Activated CD4-positive, alpha-beta T cell treated with anti-CD3 and anti-CD28 coated beads, Interleukin-2, amount 10 ng/mL, durations not matched to agents 24 days and 14 days (primary cell): ENCODE measurements at places on chromosomes 7 and 10.

- H3K27ac ChIP-seq, result no peak overlapping the region
- H3K4me3 ChIP-seq, result no peak overlapping the region
- no peaks in the 10 kb centered on the region for H3K4me1 ChIP-seq
- DNase-seq, result no peak
- no peaks in the 10 kb centered on the region for H3K36me3 ChIP-seq
Measured at GRCh38 chr7:146636581-146636980, 520.0 kb downstream of the CNTNAP2 start.

DNA sequence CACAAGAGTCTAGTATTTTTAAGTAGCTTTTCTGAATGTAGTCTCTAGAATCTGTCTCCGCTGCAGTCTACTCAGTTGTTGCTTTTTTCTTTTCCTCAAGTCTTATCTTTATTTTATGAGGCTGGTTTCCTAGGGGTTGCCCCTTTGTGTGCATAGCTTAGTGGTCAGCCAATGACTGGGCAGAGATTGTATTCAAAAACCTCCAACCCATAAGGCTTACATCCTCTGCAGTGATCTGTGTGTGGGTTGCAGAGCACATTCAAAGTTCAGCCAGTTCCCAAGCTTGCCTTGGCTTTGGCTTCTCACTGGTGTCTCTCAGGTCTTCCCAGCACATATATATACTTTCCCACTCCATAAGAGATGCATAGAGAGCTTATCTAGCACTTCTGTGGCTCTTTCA, 160.0 kb upstream of the TCF7L2 start:
- H3K27me3 ChIP-seq, result no peaks in the 10 kb centered on the region
- H3K36me3 ChIP-seq, result no peaks in the 10 kb centered on the region
- no peak for DNase-seq
- H3K4me1 ChIP-seq, result no peaks in the 10 kb centered on the region
- no peak overlapping the region for H3K4me3 ChIP-seq

DNA sequence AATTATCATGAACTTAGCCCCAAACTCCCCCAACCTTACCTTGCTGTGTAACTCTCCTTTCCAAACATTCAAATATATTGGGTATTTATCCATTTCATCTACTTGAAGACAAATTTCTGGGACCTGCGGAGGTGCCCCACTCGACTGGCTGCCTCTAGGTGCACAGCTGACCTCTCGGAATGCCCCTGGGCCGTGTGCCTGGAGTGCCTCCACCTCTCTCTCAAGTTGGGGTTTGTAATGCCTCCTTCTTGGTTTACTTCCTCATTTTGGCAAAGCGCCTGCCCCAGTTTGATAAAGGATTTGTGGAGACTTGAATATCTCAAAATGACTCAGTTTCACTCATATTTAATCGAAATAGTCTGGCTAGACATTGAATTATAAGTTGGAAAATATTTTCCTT, 16.6 kb downstream of the ZNF777 start:
- H3K4me1 ChIP-seq, result peaks cover 14% of the 10 kb centered on the region
- peaks cover 32% of the 10 kb centered on the region for H3K36me3 ChIP-seq
- no peak for DNase-seq
- no peak overlapping the region for H3K4me3 ChIP-seq
- no peak overlapping the region for H3K27ac ChIP-seq

DNA sequence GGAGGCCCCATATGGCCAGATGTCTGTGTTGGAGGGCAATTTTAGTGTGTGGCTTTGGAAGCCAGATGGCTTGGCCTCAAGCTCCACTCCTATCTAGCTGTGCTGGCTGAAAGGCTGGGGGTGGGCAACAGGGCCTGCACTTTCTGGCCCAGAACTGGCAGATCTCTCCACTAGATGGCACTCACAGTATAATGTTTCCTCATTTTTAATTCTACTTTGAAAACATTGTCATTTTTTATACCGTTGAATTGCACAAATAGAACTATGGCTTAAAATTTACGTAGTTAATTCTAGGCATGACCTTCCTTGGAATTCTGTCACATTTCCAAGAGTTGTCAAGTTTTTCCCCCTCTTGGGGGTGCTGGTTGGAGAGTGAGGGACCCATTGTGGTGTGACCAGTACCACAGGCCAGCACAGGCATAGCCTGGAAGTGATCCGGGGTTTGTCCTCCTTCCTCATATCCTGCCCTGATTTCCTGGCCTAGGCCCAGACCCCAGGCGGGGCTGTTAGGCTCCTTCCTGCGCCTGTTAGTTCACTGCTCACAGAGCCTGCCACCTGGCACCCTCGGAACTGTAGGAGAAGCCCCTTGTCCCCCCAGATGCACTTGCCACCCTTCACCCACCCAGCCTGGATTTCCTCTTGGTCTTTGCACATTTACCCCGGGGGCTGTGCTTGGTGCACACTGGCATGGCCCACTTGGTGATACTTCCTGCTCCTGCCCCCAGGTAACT, 52.8 kb downstream of the ARHGAP22 start:
- no peaks in the 10 kb centered on the region for H3K4me1 ChIP-seq
- no peak overlapping the region for H3K4me3 ChIP-seq
- no peak overlapping the region for H3K27ac ChIP-seq
- no peaks in the 10 kb centered on the region for H3K27me3 ChIP-seq

GRCh38 chr10:98852686-98853085, 383.0 kb downstream of the HPSE2 start:
- DNase-seq, result no peak
- no peaks in the 10 kb centered on the region for H3K4me1 ChIP-seq
- no peak overlapping the region for H3K27ac ChIP-seq

- no peaks in the 10 kb centered on the region for H3K4me1 ChIP-seq
- no peak for DNase-seq
- H3K36me3 ChIP-seq, result no peaks in the 10 kb centered on the region
- no peak overlapping the region for H3K4me3 ChIP-seq
- peaks cover 13% of the 10 kb centered on the region for H3K27me3 ChIP-seq
Measured at GRCh38 chr10:95475003-95475383, 86.2 kb downstream of the SORBS1 start.

DNA sequence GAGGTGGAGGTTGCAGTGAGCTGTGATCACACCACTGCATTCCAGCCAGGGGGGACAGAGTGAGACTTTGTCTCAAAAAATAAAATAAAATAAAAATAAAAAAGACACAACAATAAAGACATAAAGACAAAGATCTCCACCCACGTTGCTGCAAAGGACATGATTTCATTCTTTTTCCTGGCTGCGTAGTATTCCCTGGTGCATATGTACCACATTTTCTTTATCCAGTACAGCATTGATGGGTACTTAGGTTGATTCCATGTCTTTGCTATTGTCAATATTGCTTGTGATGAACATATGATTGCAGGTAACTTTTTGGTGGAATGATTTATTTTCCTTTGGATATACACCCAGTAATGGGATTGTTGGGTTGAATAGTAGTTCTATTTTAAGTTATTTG, 42.0 kb upstream of the CCDC3 start:
- no peak for DNase-seq
- H3K27me3 ChIP-seq, result no peaks in the 10 kb centered on the region
- H3K4me1 ChIP-seq, result no peaks in the 10 kb centered on the region
- no peak overlapping the region for H3K4me3 ChIP-seq
- H3K36me3 ChIP-seq, result no peaks in the 10 kb centered on the region

DNA sequence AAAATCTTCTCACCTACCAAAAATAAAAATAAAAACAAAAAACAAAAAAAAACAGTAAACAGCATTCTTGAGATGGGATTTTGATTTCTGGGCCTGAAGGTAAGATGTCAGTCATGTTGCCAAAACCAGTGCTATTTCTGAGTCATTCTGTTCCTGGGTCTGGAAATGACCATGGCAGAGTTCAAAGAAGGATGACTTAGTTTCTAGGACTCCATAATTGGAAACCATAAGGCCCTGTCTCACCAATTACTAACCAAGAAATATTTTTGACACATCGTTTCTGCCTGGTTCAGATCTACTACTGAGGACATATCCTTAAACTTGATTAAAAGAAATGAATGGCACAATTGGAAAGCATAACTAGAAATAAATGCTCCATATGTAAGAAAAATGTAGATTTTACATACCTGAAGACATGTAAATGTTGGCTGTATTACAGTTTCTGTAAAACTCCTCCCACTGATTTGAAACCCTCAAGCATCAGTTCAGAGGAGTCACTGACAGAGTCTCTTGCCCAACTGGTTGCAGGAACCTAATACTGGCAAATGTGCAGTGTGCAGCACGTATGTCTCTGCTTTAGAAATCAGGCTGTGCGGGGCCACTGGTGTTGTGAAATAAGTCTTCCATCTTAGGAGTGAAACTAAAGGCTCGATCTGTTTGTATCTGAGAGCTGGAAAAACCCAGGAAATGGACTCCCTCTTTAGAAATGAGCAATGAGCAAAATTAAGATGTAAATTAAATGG, 84.8 kb upstream of the EGR2 start:
- no peak for DNase-seq
- peaks cover 9% of the 10 kb centered on the region for H3K27me3 ChIP-seq
- peaks cover 4% of the 10 kb centered on the region for H3K4me1 ChIP-seq
- peaks cover 1% of the 10 kb centered on the region for H3K36me3 ChIP-seq
- no peak overlapping the region for H3K27ac ChIP-seq

- no peak for DNase-seq
- peaks cover 14% of the 10 kb centered on the region for H3K27me3 ChIP-seq
- no peaks in the 10 kb centered on the region for H3K36me3 ChIP-seq
- no peak overlapping the region for H3K4me3 ChIP-seq
- H3K27ac ChIP-seq, result no peak overlapping the region
Measured at GRCh38 chr10:132044803-132045202, 20.9 kb upstream of the JAKMIP3 start.

DNA sequence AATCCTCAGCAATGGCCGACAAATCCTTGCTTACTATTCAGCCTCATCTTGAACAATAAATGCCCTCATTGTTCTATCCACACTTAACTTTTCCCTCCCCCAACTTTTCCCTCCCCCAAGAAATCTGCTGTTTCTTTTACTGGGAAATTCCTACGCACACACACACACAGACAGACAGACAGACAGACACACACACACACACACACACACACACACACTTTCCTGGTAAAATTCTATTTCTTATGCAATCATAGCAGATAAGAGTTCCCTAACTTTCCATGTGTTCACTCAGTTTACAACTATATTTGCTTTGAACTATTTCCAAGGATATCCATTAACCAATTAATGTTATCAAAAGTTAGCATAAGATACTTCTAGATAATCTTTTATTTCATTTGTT, 52.9 kb downstream of the RELN start:
- DNase-seq, result no peak
- H3K27me3 ChIP-seq, result no peaks in the 10 kb centered on the region
- H3K27ac ChIP-seq, result no peak overlapping the region

- H3K27ac ChIP-seq, result no peak overlapping the region
- no peaks in the 10 kb centered on the region for H3K27me3 ChIP-seq
- H3K4me3 ChIP-seq, result no peak overlapping the region
- H3K4me1 ChIP-seq, result peaks cover 4% of the 10 kb centered on the region
Measured at GRCh38 chr10:31081937-31082840, 50.5 kb upstream of the ZNF438 start.

- DNase-seq, result no peak
- H3K4me3 ChIP-seq, result no peak overlapping the region
- H3K27me3 ChIP-seq, result no peaks in the 10 kb centered on the region
- no peak overlapping the region for H3K27ac ChIP-seq
- H3K36me3 ChIP-seq, result peaks cover 59% of the 10 kb centered on the region
- peaks cover 8% of the 10 kb centered on the region for H3K4me1 ChIP-seq
Measured at GRCh38 chr10:31524460-31524859, 205.4 kb downstream of the ZEB1 start.

DNA sequence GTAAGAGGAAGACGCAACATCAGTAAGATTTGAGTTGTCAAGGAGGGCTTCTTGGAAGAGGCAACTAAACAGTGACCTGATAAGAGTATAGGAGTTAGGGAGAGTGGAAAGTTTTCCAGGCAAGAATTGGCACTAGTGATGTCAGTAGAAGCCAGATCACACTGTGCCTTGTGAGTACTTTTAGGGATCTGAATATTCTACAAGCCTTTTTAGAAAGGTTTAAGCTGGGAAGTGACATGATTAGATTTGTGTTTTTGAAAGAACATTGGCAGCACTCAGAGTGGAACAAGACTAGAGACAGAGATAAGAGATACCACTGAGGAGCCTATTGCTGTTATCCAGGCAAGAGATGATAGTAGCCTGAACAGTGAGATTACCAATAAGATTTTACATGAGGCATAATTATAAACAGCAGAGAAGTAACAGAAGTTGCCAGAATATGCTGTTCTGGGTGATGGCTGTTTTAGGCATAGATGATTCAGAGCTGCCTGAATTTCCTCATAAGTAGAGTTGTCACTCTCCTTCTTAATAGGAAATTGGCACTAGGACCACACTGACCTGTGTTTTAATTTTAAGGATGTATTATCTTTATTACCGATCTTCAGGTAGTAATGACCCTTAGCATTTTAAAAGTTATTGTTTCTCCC, 45.6 kb downstream of the NHLRC2 start:
- no peak overlapping the region for H3K27ac ChIP-seq
- H3K4me3 ChIP-seq, result no peak overlapping the region
- H3K4me1 ChIP-seq, result peaks cover 2% of the 10 kb centered on the region
- H3K27me3 ChIP-seq, result no peaks in the 10 kb centered on the region
- H3K36me3 ChIP-seq, result peaks cover 28% of the 10 kb centered on the region
- no peak for DNase-seq

DNA sequence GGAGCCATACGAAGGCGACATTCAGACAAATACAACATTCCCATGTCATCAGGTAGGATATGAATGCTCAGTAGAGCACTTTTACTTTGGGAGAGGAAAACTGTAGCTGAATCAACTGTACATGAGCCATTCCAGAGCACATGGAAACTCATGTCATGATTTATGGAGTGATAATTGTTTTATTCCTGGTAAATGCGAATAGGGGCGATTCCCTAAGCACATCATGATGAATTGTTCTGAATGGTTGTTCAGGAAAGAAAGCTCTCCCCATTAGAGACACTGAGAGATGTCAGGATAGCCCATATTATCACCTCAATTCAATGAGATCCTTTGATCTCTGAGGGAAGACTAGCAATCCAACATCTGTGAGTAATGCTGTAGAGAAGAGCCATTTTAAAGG, 243.6 kb downstream of the FOXP2 start:
- H3K27me3 ChIP-seq, result peaks cover 4% of the 10 kb centered on the region
- no peak overlapping the region for H3K27ac ChIP-seq
- H3K36me3 ChIP-seq, result no peaks in the 10 kb centered on the region
- H3K4me1 ChIP-seq, result no peaks in the 10 kb centered on the region
- DNase-seq, result no peak

- H3K4me3 ChIP-seq, result peak within 1 kb of the TSS; percentile 81
- peaks cover 38% of the 10 kb centered on the region for H3K27me3 ChIP-seq
- H3K27ac ChIP-seq, result no peak within 1 kb of the TSS
- peaks cover 2% of the 10 kb centered on the region for H3K36me3 ChIP-seq
Measured at GRCh38 chr7:44325201-44325671, at the start of gene CAMK2B. Gene CAMK2B, minus strand, starts transcription at chr7:44325594. Its CDS starts 173 bp downstream, at chr7:44325421.

DNA sequence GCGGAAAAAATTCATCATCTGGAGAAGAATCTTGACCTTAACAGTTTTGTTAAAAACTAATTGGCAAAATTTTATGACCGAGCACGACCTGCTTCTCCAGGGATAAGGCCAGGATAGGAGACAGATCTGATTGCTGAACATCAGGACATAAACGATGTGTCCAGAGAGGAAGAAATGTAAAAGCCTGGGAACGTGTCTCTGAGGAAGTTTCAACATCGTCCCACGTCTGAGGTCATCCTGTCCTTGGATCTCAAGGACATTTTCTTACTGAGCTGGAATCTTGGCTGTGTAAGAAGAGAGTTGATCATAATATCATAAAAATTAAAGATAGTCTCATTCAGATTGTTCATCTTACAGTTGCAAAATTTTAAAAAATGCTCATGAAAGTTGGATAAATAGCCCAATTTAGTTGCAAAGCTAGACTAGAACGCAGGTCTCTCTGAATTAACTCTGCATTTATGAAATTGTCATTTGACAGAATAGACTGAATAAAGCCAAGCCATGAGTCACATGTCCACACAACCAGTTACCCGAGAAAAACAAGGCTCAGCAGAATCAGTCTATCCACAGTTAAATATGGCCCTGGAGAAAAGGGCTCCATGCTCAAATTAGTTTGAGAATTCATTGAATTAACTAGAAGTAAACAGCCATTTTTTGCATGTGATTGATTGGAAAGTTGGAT, 120.0 kb upstream of the EGFR start:
- no peaks in the 10 kb centered on the region for H3K36me3 ChIP-seq
- H3K27me3 ChIP-seq, result peaks cover under 1% of the 10 kb centered on the region
- DNase-seq, result no peak
- no peak overlapping the region for H3K4me3 ChIP-seq
- H3K27ac ChIP-seq, result no peak overlapping the region
